ENCODE measurements at places on chromosomes 16 and 17.
A peak's percentile ranks its signal among the peaks of the same experiment; 100 is the strongest.

GRCh38 chr17:31680126-31680525, 178.9 kb downstream of the COPRS start:
- peak; percentile 80 for DNase-seq

GRCh38 chr17:77744066-77744988, 214.2 kb upstream of the TNRC6C start:
- DNase-seq = no peak

GRCh38 chr16:28084209-28084608, 20.7 kb upstream of the GSG1L start:
- no peak for DNase-seq

GRCh38 chr16:55736671-55737070, 80.9 kb downstream of the SLC6A2 start:
- DNase-seq = no peak

- DNase-seq = no peak
Measured at GRCh38 chr17:41681776-41682175, 6.9 kb upstream of the EIF1 start.
